Colonic mucosa (tissue), 4 donors: ENCODE measurements at places on chromosomes 7 and 10.

- no peaks in the 10 kb centered on the region for H3K36me3 ChIP-seq
- no peak overlapping the region for H3K4me3 ChIP-seq
- H3K4me1 ChIP-seq = no peaks in the 10 kb centered on the region
- H3K27ac ChIP-seq = no peak overlapping the region
- DNase-seq = no peak
- H3K27me3 ChIP-seq = no peaks in the 10 kb centered on the region
Observed at GRCh38 chr7:29196971-29197595, 2.5 kb downstream of the CHN2 start.

GRCh38 chr10:72525277-72525676 lies 100.6 kb downstream of the MICU1 start:
- no peak overlapping the region for H3K4me3 ChIP-seq
- DNase-seq = no peak
- H3K4me1 ChIP-seq = no peaks in the 10 kb centered on the region
- no peaks in the 10 kb centered on the region for H3K36me3 ChIP-seq

DNA sequence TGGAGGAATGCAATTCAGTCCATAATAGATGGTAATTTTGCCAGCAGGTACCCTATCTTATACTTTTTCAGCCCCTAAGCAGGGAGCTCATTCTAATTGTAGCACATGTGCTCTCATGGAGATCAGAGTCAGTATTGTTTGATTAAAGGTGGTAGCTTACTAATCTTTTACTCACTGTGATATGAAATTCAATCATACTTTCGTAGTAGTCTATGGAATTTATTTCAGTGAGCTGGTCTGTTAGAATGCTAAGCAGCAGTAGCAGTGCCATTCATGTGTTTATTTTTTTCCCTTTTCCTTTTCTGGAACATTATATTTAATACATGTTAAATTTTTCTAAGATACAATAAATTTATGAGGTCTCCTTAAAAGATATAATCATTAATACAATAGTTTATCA lies 109.0 kb downstream of the ST7 start:
- no peaks in the 10 kb centered on the region for H3K36me3 ChIP-seq
- H3K4me1 ChIP-seq = no peaks in the 10 kb centered on the region
- no peak for DNase-seq
- no peaks in the 10 kb centered on the region for H3K27me3 ChIP-seq
- H3K4me3 ChIP-seq = no peak overlapping the region
- H3K27ac ChIP-seq = no peak overlapping the region

DNA sequence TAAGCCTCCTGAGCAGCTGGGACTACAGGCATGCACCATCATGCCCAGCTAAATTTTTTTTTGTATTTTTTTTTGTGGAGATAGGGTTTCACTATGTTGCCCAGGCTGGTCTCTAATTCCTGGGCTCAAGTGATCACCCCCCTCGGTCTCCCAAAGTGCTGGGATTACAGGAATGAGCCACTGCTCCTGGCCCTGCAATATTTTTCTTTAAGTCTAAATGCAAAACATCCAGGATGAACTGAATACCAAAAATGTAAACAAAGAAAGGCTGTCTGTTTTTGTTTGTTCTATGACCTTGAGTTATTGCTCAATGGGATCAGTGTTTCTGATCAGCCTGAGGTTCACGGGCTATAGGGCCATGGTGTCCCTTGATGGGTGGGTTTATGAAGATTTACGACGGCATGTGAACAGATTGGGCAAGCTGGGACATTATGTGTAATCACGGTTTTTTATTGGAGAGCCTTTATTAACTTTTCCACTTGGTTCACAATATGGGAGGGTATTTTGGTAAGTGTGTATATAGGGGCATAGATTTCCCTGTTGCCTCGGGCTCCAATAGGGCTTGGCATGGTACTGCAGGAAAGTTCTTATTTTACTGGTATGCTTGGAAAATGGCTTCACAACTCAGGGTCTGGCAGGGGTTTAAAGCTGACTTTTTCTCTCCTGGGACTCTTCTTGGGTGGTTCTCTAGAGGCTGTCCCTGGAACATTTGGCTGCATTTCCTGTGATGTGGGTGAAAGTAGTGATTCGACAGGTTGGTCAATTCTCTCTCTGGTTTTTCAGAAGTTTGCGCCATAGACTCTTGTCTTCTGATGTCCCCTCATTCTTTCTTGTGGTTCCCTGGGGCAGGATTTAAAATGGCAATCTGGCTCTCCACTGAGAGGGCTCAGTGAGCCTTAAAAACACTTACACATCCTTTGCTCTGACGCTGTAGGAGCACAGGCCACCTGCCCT lies 41.6 kb downstream of the MRPS33 start:
- H3K4me1 ChIP-seq = no peaks in the 10 kb centered on the region
- no peak overlapping the region for H3K4me3 ChIP-seq
- no peaks in the 10 kb centered on the region for H3K27me3 ChIP-seq
- H3K36me3 ChIP-seq = no peaks in the 10 kb centered on the region

- H3K27ac ChIP-seq = no peak overlapping the region
- H3K27me3 ChIP-seq = no peaks in the 10 kb centered on the region
- no peak for DNase-seq
- no peaks in the 10 kb centered on the region for H3K36me3 ChIP-seq
- H3K4me3 ChIP-seq = no peak overlapping the region
Observed at GRCh38 chr7:54622696-54623309, 80.6 kb downstream of the VSTM2A start.

DNA sequence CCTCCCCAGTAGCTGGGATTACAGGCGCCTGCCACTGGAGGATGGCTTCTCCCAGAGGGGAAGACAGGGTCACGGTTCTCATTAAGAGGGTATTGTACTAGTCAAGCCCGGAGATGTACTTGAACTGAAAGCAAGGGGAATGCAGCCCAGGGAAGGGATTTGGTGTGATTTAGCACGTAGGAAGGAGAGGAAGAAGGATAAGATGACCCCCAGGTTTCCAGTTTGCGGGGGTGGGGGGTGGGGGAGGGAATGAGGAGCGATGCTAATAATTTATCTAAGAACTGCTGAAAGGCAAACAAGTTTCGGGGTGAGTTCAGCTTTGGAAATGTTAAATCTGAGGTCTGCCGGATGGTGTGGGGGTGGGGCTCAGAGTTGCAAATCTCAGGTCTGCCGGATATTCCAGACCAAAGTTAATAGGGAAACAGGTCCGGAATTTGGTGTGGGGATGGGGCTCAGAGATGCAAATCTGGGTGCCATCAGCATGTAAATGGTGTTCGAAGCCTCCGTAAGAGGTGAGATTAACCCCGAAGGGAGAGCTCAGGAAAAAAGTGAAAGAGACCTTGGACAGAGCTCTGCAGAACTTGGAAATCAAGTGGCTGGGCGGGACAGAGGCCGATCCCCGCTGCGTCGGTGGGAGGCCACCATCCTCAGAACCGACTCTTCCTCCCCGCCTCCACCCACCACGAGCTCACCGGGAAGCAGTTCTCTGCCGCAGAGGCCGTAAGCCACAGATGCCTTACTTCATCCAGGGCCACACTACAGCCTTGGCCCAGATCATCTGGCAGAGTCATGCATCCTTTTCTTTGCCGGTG lies 1.6 kb upstream of the SEPHS1 start:
- H3K27ac ChIP-seq = peak overlapping the region; percentile 93
- DNase-seq = peak; percentile 79
- no peaks in the 10 kb centered on the region for H3K36me3 ChIP-seq

DNA sequence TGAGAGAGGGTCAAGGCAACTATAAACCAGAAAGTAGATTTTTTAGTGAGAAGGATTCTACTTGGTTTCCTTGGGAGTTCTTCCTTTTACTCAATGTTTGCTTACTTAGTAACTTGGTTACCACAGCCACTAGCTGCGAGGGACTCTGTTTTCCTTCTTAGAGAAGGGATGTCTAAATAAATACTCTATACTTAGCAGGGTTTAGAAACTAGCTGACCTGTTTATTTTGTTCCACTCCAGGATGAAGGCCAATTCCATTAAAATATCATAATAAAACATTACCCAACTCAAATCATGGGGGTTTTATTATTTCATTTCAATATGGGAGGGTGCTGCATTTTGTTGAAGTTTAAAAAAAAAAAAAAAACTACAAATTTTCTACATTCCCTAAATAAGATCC lies 87.3 kb downstream of the PPP1R3A start:
- H3K27ac ChIP-seq = no peak overlapping the region
- no peak overlapping the region for H3K4me3 ChIP-seq
- H3K27me3 ChIP-seq = no peaks in the 10 kb centered on the region
- no peaks in the 10 kb centered on the region for H3K4me1 ChIP-seq

DNA sequence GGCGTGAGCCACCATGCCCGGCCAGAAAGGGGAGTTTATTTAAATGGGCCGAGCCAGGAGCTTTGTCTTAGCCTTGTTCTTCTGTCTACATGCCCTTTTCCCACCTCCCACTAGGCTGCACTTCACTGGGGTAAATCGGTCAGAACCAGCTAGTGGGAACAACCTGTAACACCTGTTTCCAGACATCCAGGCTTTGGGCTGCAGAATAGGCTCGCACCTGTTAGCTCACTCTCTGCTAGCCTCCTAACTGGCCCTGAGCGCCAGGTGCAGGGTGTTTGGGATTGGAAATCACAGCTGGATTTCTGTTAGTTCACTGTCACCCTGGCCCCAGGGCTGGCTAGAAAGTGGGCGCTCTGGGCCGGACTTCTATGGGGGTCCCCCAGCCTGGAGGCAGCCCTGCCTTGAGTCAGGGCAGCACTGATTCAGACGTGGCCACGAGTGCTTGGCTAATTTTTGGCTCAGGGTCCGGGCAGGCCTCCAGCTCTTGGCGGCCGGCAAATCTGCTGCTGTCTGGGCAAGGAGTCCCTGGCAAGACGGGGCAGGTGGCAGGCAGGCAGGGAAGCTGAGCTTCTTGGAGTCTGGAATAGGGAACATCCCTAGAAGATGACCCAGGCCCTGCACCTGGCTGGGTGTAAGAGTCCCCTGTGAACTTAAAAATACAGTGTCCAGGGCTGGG lies 48.6 kb downstream of the GTF2IRD1 start:
- H3K4me1 ChIP-seq = no peaks in the 10 kb centered on the region
- no peak overlapping the region for H3K27ac ChIP-seq
- no peak overlapping the region for H3K4me3 ChIP-seq
- no peaks in the 10 kb centered on the region for H3K36me3 ChIP-seq
- no peak for DNase-seq

DNA sequence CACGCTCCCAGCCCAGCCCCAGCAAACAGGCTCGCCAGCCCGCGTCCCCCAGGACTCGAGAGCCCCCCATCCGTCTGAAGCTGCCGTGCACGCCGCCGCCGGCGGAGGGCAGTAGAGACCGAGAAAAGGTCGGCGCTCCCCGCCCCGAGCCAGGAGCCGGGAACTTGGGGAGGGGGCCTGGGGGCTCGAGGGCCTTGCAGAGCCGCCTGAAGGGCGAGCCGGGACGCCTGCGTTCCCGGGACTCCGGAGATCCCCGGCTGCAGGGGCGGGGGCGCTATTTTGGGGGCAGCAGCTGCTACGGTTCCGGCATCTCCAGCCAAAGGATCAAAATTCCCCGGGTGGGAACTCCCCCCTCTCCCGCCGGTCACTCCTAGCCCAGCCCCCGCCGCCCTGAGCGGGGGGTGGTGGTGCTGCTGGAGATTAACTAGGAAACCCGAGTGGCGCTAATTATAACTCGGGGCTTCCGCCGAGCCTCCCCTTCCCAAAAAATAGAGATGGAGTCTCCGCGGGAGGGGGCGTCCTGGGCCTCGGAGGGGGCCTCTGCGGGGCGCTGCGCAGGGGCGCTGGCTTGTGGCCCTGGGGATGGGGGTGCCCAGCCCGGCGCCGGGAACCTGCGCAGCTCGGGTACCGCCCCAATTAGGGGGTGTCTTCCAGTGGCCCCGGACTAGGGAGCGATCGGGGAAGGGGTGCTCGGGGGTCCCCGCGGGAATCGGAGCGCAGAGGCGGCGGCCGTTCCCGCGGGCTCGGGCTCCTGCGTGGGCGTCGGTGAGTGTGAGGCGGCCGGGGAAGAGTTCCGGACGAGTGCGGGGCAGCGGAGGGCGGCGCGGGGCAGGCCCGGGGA lies 608 bp downstream of the ACHE start:
- peaks cover 21% of the 10 kb centered on the region for H3K27me3 ChIP-seq
- peak overlapping the region; percentile 44 for H3K4me3 ChIP-seq
- H3K4me1 ChIP-seq = peaks cover 22% of the 10 kb centered on the region
- no peaks in the 10 kb centered on the region for H3K36me3 ChIP-seq
- DNase-seq = peak; percentile 69
- H3K27ac ChIP-seq = no peak overlapping the region

DNA sequence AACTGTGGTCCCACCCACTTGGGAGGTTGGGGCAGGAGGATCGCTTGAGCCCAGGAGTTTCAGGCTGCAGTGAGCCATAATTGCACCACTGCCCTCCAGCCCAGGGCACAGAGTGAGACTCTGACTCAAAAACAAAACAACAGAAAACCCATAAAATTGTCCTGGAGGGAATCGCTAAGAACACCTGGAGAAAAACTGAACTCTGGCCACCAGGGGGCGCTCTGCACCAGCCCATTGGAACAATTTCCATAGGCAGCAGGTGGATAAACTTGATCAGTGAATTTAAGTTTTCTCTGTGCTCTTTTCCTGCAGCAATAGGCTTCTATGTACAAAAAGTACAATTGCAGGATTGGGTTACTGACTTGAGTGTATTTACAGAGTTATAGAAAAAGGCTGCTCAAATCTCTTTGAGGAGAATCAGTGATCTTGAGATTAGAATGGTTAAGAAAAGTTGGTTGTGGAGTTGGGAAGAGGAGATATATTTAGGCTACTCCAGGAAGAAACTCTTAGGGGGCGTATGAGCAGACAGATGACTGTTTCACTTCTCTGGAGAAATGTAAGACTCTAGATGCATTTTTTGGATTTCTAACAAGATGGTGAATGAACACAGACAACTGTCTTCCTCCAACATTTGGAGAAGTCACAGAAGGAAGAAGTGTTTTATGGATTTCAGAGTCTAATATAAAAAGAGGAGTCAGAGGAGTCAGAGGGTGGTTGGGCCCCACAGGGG lies 274.9 kb upstream of the GALNT17 start:
- no peaks in the 10 kb centered on the region for H3K4me1 ChIP-seq
- H3K36me3 ChIP-seq = no peaks in the 10 kb centered on the region
- H3K4me3 ChIP-seq = no peak overlapping the region
- peak; percentile 71 for DNase-seq
- H3K27ac ChIP-seq = no peak overlapping the region
